T-helper 17 cell (primary cell): ENCODE measurements at places on chromosomes 12 and 14. TPM values are rescaled to one million over a fixed set of nuclear protein-coding genes. Genes with fewer than 3 reads are reported as not detected.

KRT80 gene
- total RNA-seq, result not detected

OR4E2 gene
- not detected for total RNA-seq

DCAF4 gene
- 30.7 TPM for total RNA-seq

CLEC1B gene
- total RNA-seq, result 0.94 TPM

ALDH6A1 gene
- total RNA-seq, result 7.8 TPM

SLC38A4 gene
- not detected for total RNA-seq

APOLD1 gene
- 3.1 TPM for total RNA-seq
